ENCODE measurements at places on chromosomes 1 and 21. TPM values are rescaled to one million over a fixed set of nuclear protein-coding genes. Genes with fewer than 3 reads are reported as not detected.

DNA sequence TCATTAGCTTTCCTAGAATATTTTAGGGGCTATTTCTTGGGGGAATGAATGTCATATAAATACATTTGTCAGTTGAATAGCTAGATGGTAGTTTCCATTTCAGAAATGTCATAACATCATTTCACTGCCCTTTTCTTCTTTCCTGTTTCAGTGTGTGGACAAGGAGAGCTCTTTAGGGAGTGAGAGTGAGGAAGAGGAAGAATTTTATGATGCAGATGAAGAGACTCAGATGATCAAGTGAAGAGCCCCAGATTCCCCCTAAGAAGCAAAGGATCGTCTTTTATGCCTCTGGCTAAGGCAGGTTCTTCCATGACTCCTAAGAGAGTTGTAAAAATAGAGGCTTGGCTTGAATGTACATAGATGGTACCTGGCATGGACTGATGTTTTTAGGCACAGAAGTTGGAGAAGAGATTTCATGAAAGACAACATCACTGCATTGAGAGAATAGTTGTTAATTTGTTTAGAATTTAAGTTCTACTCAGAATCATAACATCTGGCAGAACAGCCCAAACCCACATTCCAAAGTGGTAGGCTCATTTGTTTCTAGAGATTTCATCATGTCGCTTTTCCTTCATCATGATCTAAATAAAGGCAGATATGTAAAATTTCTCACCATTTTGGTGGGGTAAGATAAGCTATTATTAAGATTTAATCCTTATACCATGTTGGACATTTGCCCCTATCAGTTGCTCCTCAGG lies 44.2 kb upstream of the MAB21L3 start:
- DNase-seq, result no peak

DNA sequence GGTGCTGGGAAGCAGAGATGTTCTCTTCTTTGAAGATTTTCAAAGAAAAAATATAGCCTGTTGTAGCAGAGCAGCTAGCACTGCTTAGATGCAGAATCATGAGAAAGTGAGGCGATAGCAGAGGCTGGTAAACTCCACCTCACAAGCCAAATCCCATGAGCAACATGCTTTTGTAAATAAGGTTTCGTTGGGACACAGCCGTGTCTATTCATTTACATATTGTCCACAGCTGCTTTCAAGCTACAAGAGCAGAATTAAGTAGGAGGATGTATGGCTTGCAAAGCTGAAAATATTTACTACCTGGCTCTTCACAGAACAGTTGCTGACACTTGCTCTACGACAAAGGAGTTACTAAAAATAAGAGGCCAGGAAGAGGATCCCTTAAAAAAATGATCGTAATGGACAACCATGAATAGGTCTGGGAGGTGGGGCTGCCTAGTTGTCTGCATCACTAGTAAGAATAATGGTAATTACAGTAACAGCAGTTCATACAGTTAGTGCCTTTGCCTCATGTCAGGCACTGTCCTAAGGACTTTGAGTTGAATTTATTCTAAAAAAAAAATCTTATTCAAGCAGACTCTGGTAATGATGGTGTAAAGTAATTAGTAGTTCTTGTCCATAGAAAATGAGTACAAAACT lies 622.0 kb downstream of the KIF26B start:
- DNase-seq, result no peak

- no peak for DNase-seq
Observed at GRCh38 chr1:44312399-44313196, 42.5 kb downstream of the ERI3 start.

DNA sequence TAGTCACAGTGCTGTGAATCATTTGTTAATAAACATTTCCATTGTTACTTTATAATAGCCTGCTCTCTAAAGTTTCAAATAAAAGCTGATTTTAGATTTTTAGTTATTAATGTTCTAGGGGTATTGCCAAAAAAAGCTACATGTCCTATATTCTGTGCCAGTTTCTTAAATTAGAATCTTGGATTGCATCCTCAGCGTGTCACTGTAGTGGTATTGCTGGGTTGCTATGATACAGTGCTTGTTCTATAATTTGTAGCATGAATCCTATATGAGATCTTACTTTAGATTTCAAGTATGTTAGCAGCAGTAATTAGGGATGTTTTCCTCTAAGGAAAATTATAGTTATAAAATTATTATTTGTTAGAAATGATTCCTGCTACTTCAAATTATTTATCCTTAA lies 16.4 kb downstream of the PPP2R5A start:
- no peak for DNase-seq

TTC39A gene
- total RNA-seq, result 2.4 TPM

KCNJ9 gene
- total RNA-seq, result 0.60 TPM

All from tibial nerve (tissue), 4 donors.